Renal cortical epithelial cell (primary cell): ENCODE measurements at places on chromosomes 16 and 17. TPM values are rescaled to one million over a fixed set of nuclear protein-coding genes. Genes with fewer than 3 reads are reported as not detected.

GRCh38 chr17:1834380-1835149, 4.8 kb downstream of the RPA1 start:
- no peak for DNase-seq

Gene CCL14
- total RNA-seq = not detected in 2 replicates

DNA sequence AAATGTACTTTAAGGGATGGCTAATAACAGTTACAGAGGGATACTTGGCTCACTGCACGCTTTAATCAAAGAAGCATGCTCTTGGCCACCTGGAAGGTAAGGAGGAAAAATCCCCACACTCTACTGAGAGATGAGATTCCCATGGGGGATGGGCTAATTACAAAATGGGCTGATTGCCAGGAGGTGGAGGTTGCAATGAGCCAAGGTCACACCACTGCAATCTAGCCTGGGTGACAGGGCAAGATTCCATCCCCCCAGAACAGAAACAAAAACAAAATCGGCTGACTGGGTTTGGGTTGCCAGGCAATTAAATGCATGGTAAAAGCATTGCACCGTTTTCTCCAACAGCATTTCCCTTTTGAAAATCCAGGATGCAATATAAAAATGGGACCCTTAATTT, 18.0 kb downstream of the N4BP1 start:
- no peak for DNase-seq

Gene ABCC11
- 0.05 TPM in 1 of 2 replicates, not detected in the other for total RNA-seq

- no peak for DNase-seq
Measured at GRCh38 chr16:81797443-81797842, 18.4 kb downstream of the PLCG2 start.
